ENCODE measurements at places on chromosomes 2 and 18.

- DNase-seq: no peak
These were observed 10.4 kb upstream of the LRRFIP1 start for GRCh38 chr2:237616734-237617586.

- no peak for DNase-seq
These were observed 243.0 kb downstream of the DYSF start for GRCh38 chr2:71696381-71696780.

GRCh38 chr2:172431993-172432392 lies 4.6 kb downstream of the ITGA6 start:
- DNase-seq: no peak

GRCh38 chr2:39902103-39902502 lies 123.0 kb upstream of the THUMPD2 start:
- no peak for DNase-seq

DNA sequence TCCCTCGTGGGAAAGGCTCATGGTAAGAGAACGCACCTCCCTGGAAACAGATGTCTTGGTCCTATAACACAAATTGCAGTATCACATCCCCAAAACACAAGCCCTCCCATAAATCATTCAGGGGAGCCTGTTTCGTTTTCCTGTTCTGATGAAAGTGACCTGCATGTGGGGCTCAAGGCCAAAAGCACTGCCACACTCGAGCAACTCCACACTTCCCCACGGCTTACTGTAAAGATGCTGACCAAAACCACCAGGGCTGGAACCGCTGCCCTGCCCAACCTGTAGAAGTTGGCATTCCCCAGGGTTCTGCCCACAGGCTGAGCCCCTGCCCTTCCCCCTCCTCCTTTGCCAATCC lies 139.7 kb downstream of the BCL11A start:
- no peak for DNase-seq

DNA sequence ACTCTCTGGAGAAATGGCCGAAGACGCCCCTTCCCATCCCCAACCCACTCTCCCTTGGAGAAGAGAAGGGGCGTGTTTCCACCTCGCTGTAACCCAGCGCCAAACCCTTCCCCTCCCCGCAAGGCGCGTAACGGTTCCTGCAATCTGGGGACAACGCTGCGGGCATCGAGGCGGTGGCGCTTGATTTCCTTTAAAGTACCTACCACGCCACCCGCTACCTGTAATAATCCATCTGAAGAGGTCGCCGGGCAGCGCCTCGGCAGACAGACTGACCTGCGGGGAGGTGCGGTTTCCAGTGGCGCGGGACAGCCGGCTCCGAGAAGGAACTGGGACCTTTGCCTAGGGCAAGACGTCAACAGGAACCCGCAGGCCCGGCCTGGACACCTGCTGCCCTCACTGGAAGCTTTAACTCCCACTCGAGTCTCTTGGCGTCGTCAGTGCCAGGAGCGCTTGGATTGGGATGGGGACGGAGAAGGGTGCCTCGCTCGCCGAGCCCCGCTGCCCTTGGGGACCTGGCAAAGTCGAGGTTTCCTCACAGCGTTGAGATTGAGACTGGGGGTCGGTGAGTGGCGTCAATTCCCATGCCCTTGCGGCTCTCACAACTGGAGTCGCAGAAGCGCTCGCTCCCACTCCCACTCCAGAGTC lies at the start of gene CYP1B1:
TSS of gene CYP1B1 (minus strand) at position 645 of the 645 bp plus-strand sequence. CDS start 763 bp downstream, outside the sequence.
- no peak for DNase-seq

GRCh38 chr2:20576598-20577115 lies 74.2 kb downstream of the HS1BP3 start:
- DNase-seq: no peak

GRCh38 chr2:176378323-176378722 lies 109.1 kb downstream of the MTX2 start:
- no peak for DNase-seq

- no peak for DNase-seq
These were observed 355.8 kb downstream of the ARL6IP6 start for GRCh38 chr2:153074207-153074606.

GRCh38 chr2:38528008-38528442 lies 74.7 kb downstream of the HNRNPLL start:
- peak; percentile 75 for DNase-seq

- DNase-seq: no peak
These were observed 558.6 kb upstream of the HS6ST1 start for GRCh38 chr2:128876986-128877983.

GRCh38 chr2:177574356-177574755 lies 181.8 kb downstream of the AGPS start:
- DNase-seq: no peak

- DNase-seq: no peak
These were observed 30.6 kb downstream of the PTGR3 start for GRCh38 chr18:75178376-75178775.

GRCh38 chr2:133655610-133656009 lies 87.3 kb upstream of the NCKAP5 start:
- DNase-seq: no peak

- no peak for DNase-seq
These were observed 2.8 kb downstream of the MFSD2B start for GRCh38 chr2:24012521-24013188.

- no peak for DNase-seq
These were observed 1143.6 kb upstream of the ACVR2A start for GRCh38 chr2:146701183-146701582.

DNA sequence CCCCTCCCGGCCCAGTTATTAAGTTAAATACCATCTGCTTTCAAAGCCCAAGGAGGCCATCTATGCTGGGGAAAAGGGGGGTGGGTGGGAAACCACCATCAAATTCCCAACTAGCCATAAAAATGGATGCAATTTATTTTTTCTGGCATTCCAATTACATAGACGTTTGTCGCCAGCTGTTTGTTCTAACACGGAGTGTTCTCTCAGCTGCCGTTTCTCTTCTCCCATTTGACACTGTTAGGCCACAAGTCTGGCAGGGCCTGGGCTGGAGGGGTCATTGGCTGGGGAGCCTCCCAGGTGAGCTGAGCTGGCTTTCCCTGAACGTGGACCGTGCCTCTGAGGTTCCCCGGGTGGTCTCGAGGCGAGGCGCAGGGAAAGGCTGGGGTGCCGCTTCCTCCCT lies 16.6 kb downstream of the ATOH8 start:
- DNase-seq: no peak

GRCh38 chr18:34870555-34871310 lies 160.6 kb downstream of the DTNA start:
- no peak for DNase-seq

- DNase-seq: no peak
These were observed 15.6 kb upstream of the PPP1CB start for GRCh38 chr2:28736034-28736433.

GRCh38 chr2:8456151-8457091 lies 225.4 kb upstream of the ID2 start:
- DNase-seq: peak; percentile 55

- DNase-seq: no peak
These were observed 120.2 kb downstream of the FEZ2 start for GRCh38 chr2:36477746-36478145.

DNA sequence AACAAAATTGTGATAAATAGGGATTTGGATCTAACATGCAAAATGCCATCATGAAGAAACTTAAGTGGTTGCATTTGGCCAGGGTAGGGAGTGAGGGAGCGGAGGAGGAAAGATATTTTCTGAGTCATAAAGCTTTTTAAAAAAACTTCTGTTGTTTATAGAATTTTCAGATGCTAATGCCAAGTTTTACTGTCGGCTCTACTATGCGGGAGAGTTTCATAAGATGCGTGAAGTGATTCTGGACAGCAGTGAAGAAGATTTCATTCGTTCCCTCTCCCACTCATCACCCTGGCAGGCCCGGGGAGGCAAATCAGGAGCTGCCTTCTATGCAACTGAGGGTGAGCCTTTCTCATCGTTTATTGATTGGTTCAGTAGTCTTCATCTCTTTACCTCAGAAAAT lies 56.0 kb upstream of the PTH2R start:
- no peak for DNase-seq

- no peak for DNase-seq
These were observed 25.5 kb downstream of the PLEK start for GRCh38 chr2:68390586-68390985.

- no peak for DNase-seq
These were observed 7.4 kb upstream of the ACYP2 start for GRCh38 chr2:54107903-54108615.

GRCh38 chr18:9681217-9681616 lies 26.9 kb upstream of the RAB31 start:
- DNase-seq: no peak
